Stimulated activated CD4-positive, alpha-beta T cell treated with anti-CD3 and anti-CD28 coated beads, Interleukin-4, amount 100 ng/mL, for 24 hours (primary cell): ENCODE measurements at places on chromosomes 5 and 9.

- no peak for DNase-seq
Observed at GRCh38 chr9:81513059-81513458, 176.3 kb downstream of the TLE1 start.

DNA sequence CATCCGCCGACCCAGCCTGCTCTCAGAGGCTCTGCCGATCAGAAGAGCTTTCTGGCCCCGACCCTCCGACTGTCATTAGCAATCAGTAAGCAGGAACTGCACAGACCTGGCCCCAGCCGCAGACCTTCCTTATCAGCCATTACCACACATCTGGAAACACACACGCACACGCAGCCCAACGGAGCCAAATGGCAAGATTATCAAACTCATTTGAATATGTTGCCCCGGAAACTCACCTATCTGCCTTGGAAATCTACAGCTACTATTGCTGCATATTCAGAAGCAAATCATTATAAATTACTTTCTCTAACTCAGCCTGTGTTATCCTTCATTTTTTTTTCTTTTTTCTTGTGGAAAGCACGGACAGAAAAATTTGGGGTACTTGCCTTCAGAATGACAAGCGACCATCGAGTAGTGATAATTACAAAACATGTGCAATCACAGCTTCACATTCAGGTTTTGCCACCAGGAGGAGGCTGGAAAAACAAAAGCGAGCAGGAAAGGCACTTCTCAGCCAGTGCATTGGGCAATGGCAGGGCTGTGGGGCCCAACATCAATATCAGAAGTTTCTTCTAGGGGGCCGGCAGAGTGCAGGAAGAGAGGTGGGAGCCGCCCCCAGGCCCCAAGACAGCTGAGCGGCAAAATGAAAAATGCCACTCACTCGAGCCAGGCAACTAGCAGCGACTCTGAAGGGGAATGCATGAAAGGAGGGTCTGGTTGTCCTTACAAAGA is 122.3 kb downstream of the VAV2 start:
- peak; percentile 14 for DNase-seq

DNA sequence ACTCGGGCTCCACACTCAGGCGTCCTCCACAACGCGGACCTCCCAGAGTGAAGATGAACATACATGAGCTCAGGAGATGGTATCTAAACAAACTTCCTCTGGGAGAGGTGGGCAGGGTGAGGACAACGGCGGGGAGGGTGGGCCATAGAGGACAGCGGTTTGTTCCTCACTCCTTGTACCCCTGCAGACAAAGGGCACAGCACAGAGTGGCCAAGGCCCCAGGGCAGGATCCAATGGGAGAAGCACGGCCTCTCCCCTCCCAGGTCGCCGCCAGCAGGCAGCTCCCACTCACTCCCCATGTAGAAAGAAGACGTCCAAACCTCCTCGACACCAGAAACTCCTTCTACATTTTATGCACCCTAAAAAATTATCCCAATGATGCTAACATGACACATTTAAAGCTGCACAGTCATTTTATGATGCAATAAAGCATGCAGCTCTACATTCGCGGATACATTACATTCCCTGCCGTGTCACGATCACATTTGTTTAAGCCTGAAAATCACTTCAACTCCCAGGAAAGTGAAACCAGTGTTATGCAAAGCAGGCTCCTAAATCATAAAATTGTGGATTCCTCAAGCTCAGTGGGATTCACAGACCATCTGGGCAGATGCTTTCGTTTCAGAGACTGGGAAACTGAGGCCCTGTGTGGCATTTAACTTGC is 87.5 kb upstream of the SARDH start:
- DNase-seq: no peak

GRCh38 chr5:54612711-54613110 is 95.2 kb downstream of the SNX18 start:
- DNase-seq: no peak

GRCh38 chr5:177393206-177393765 is 7.2 kb downstream of the PFN3 start:
- no peak for DNase-seq

DNA sequence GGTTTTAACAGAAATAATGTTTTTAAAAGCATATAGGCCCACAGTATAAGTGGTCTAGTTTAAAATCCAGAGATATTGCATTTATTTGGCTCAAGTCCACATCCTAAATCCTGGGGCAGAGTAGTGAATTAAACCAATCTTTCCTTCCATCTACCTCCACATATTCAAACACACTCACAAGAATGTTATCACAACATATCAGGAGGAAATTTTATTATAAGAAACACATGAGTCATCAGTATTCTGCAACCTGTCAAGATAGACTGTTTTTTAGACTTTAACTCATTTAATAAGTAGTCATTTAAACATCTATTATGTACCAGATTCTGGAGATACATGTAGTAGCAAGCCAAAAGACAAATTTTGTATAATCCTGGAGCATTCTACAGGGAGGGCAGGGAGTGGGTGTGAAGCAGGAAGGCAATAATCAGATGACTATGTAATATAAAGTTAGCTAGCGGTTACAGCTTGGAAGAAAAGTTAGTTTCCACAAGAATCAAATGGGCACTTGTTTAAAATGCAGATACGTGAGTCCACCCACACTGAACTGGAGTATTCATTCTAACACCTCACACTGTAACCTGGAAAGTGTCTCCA is 187.3 kb upstream of the PIK3R1 start:
- no peak for DNase-seq
